ENCODE measurements at places on chromosomes 3 and 15.

DNA sequence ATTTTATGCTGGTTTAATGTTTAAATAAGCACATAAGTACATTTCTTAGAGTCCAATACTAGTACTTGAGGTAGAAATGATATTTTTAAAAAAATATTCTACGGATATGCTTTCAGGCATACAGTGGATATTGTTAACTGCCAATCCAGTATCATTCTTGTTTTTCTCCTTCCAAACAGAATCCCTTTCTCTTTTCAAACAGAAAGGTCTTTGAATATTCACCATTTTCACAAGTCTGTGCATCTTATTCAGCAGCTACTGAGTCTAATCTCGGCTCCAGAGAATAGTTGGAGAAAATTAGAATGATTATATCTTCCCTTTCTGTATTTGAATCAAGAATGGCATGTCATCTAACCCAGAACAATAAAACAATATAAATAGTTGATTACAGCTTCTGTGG lies 174.5 kb downstream of the GOLGA6L6 start:
- DNase-seq, result no peak

- DNase-seq, result no peak
These were observed 23.3 kb downstream of the WWTR1 start for GRCh38 chr3:149634573-149634972.

GRCh38 chr15:94674296-94674695 lies 442.9 kb downstream of the MCTP2 start:
- DNase-seq, result no peak

GRCh38 chr15:80609512-80609946 lies 85.6 kb upstream of the ABHD17C start:
- no peak for DNase-seq

GRCh38 chr15:71444866-71445590 lies 329.8 kb downstream of the THSD4 start:
- DNase-seq, result no peak

- DNase-seq, result no peak
These were observed 266.2 kb upstream of the ROPN1 start for GRCh38 chr3:124258057-124258500.

- DNase-seq, result no peak
These were observed 1.2 kb upstream of the EDEM1 start for GRCh38 chr3:5186089-5186857.

- DNase-seq, result no peak
These were observed 59.2 kb downstream of the LIPC start for GRCh38 chr15:58490888-58491473.

DNA sequence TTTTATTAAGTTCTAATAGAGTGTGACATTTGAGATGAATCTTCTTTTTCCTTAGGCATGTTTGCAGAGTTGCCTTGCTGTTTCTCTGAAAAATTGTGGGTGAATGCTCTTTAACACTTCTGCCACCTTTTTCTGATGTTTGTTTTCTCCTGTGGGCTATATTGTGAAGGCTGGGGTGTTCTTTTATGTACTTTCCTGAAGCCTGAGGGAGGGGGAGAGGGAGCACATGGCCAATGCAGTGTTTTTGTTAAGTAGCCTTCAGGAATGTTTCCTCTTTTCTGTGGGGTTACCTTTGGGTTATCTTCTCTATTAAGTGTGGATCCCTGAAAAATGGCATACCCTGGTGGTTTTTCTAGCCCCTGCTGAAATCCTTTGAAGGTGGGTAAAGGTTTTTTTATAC lies 50.2 kb downstream of the CMC1 start:
- DNase-seq, result no peak

DNA sequence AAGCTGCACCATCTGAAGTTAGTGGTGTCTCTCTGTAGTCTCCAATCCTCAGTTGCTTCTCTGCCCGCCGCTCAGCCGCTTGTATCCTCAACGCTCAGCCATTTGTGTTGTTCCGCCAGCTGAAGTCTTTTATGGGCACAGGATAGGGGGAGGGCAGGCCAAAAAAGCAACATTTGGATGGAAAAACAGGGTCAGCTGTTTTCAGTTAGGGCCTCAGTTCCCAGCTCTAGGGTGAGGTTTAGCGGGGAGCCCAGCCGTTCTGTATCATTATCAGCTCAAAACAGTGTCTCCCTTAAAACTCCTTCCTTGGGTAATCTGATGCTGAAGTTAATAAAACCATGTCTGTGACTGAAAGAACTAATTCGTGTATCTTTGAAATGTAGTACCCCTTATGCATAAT lies 329.5 kb upstream of the AZI2 start:
- DNase-seq, result no peak

GRCh38 chr3:71709908-71710511 lies 15.2 kb downstream of the EIF4E3 start:
- no peak for DNase-seq
